Jurkat, Clone E6-1 (cell line): ENCODE measurements at places on chromosomes 4 and X.

- no peak for DNase-seq
These were observed 134.3 kb downstream of the AMELX start for GRCh38 chrX:11427453-11428071.

DNA sequence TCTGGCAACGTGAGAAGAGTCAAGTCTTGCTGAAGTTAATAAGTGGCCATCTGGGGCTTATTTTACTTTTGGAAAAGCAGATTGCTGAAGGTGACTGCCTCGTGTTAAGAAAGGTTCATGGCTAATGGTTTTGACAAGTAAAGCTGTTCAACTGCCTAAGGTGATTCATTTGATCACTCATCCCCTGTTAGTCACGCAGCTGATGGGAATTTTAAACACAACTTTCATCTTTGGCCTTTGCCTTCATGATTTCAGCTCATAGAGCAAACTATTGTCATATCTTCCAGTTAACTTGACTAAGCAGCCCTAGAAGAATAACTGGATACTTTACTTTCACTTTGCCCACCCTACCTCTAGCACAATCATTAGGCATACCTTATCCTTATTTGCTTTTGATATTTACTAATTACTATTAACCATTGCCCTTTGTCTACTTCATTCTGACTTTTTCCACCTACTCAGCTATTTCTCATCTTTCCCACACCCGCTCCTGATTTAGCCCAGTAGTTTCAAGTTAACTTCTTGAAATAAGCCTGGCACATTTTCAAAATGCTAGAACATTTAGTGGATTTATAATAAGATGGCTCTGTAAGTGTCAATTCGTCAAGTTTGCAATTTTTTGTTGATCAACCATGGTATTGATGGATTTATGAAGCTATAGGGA is 170.6 kb upstream of the S100G start:
- DNase-seq, result no peak

DNA sequence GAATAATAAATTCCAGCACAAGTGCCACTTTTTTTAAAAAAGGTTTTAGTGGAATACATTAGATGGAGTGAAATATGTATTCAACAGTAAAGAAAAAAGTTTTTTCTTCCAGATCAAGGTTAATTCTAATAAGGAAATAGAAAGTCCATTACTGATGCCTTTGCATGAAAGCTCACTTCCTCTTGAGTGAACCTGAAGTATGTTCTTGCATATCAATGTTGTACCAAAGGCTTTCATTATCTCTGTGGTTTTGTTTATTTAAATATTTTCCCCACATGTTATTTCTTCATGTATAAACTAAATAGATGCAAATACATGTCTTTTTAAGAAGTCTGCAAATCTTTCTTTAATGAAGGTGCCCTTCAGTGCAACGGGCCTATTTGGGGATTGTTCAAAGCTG is 307.9 kb downstream of the C4orf33 start:
- DNase-seq, result no peak

GRCh38 chrX:80817002-80817401 is 7.3 kb upstream of the BRWD3 start:
- no peak for DNase-seq

DNA sequence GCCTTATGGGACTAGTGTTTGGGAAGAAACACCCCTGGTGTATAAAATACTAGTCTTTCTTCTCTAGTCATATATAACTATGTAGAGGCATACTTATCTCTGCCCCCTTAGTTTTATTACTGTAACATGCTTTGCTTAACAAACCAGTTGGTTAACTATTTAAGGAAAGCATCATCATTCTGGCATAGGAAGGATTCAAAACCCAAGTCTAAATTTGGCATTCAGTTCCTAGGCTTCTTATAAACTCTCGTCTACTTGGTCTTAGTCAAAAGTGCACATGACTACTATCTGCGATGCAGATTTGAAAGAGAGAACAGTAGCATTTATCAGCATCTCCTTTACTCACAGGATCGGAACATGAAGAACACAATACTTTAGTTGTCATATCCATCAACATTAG is 111.3 kb downstream of the MFAP3L start:
- no peak for DNase-seq

- DNase-seq, result peak; percentile 22
These were observed 33.9 kb downstream of the RTL3 start for GRCh38 chrX:78624962-78625909.

- no peak for DNase-seq
These were observed 117.7 kb downstream of the RELL1 start for GRCh38 chr4:37568489-37568888.

DNA sequence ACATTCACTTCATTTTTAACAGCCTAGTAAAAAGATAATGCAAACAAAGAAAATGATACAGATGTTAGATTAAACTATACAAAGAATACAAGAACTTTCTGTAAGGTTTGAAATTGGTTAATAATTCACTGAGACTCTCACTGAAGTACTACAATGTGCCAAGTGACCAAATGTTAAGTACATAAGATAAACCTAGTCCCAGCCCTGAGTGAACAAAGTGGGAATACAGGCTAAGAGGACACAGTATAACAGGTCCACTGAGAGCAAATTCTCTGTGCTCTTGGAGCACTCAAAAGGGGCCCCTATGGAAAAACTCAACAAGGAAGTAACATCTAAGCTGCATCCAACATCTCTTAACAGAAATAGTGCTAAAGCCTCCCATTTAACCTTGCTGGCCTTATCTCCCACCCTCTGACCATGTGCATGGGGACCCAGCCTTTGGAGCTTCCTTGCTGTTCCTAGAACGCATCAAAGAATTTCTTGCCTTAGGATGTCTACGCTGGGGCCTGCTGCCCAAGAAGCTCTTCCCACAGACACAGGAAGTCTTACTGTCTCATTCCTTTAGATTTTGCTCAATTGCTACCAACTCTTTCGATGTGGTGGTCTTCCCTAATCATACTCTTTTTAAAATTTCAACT is 113.4 kb downstream of the ZAR1 start:
- DNase-seq, result no peak

- DNase-seq, result no peak
These were observed 140.2 kb downstream of the MOSPD2 start for GRCh38 chrX:15013461-15013860.

DNA sequence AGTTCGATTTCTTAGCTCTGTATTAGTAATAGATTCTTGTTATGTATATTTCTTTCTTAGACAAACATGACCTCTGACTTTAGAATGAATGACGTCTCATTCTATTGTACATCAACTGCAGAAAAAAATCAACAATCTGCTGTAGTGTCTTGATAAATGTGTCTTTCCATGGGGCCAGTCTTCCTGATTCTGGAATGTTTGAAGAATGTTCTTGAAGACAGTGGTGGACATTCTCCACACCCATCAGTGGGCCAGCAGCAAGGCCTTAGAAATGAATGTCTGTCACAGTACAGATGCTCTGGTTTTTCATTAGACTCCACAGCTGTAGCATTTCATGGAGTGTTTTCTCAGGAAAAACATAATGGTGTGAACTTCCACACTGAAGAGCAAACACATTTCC is 63.2 kb upstream of the FAM47B start:
- no peak for DNase-seq
